ENCODE measurements at places on chromosomes 5 and 9.

DNA sequence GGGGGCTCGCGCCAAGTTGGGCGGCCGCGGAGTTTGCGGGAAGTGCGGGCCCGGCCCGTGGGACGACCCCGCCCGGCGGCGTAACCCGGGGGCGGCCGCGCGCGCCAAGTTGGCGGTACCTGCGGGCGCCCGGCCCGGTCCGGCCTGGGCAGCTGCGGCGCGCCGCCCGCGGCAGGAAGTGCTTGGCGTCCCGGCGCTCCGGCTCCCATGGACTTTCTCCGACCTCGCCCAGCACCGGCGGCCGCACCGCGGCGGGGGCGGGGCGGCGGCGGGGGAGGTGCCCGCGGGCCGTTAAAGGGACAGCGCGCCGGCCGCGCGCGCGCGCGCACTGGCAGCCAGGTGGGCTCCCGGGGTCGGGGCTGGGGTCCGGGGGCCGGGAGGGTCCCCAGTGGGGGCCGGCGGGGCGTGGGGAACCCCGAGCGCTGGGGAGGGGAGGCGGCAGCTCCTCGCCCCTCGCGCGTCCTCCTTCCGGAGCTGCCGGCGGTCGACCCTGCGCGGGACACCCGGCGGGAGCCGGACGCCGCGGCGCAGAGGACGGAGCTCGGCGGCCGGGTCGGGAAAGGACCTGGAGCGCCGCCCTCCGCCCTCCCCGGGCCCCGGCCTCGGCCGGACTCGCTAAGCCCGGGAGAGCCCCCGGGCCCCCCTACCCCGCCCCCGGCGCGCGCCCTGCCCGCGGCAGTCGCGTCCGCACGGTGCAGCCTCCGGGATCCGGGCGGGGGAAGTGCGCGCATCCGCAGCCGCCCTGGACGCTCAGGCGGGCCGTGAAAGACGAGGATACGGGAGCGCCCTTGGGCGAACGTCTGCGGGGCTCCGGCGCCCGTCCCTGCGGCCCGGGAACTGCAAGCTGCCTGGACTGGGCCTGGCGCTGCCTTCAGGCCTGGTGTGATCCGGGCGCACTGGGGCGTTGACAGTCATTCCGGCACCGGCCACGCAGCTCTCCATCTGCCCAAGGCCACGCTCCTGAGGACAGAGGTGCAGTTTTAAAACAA is at the start of gene NACC2:
Gene NACC2, minus strand, starts transcription at position 220 of the 989 bp plus-strand sequence. CDS start 44,768 bp downstream, outside the sequence.
- ATAC-seq: peak; percentile 65

DNA sequence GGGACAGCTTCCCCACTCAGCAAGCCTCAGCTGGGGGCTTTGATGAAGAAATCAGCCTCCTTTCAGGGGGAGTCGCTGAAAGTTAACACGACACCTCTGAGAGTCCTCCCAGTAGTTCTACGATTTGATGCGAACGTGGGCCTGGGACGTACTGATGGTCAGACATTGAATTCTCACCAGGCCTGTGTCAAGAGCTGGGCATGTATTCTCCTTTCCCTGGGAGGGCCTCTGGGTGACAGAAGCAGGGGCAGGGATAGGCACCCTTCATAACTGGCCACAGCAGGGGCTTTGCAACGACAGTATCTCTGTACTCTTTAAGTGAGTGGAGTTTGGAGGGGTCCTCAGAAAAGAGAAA is 15.6 kb upstream of the COL5A1 start:
- ATAC-seq: no peak

- ATAC-seq: peak; percentile 8
These were observed 1.2 kb downstream of the KIAA1958 start for GRCh38 chr9:112487799-112488340.

- no peak for ATAC-seq
These were observed 16.8 kb downstream of the AKNA start for GRCh38 chr9:114370968-114371320.

DNA sequence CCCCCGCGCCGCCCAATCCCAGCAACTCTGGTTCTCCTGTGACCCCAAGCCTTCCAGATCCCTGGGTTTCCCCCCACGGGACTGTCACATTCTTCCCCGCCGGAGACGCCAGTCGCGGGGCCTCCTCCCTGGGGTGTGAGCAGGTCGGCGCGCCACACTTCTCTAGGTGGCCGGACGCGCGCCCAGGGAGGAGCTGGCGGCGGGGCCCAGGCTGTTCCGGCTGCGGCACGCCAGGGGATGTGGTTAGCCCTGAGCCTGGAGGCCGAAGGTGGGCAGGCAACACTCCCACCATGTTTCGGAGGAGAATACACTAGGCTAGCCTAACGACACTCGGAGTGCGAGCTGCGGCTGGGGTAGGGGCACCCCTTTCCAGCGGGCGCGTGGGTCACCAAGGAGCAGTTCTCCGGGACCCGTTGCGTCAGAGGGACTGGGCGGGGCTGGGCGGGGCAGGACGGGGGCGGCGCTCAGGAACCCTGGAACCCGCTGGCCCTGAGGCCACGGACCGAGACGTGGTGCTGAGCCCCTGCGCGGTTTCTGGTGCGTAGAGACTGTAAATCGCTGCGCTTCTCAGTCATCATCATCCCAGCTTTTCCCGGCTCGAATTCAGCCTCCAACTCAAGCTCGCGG is at the start of gene SLC27A6:
Gene SLC27A6, plus strand, starts transcription at position 478 of the 627 bp plus-strand sequence. CDS start 650 bp downstream, outside the sequence.
- peak; percentile 91 for ATAC-seq

DNA sequence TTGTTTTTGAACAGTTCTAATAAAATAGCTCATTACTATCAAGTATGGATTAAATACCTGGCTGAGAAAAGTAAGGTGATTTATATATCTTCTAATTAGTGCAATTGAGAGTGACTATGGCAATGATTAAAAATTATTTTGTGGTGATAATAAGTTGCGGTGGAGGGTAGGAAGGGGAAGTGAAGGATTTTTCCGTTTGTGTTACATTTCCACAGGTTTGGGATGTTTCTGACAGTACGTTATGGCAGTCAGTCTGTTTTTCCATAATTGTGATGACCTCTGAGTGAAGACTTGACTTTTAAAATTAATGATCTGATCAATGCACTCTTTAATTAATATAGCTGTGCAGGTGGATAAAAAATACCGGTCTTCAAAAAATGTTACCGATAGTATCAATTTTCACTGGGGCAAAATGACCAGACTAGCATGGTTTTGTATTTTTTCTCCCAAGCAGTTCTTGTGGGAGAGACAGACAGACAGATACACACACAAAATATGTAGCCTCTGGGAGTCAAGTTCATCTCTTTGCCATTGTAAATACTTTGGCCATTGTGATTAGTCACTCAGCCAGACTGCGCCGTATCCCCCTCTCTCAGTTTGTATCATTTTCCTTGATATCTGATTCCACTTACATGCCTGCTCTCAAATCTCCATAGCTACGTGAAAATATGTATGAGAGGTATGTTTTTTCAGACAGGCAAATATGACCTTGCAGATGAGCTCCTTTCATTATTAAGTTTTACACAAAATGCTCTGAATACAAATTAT is 60.2 kb downstream of the ARHGAP26 start:
- peak; percentile 80 for ATAC-seq

GRCh38 chr9:87818308-87818707 is 64.4 kb upstream of the SPATA31E1 start:
- no peak for ATAC-seq

DNA sequence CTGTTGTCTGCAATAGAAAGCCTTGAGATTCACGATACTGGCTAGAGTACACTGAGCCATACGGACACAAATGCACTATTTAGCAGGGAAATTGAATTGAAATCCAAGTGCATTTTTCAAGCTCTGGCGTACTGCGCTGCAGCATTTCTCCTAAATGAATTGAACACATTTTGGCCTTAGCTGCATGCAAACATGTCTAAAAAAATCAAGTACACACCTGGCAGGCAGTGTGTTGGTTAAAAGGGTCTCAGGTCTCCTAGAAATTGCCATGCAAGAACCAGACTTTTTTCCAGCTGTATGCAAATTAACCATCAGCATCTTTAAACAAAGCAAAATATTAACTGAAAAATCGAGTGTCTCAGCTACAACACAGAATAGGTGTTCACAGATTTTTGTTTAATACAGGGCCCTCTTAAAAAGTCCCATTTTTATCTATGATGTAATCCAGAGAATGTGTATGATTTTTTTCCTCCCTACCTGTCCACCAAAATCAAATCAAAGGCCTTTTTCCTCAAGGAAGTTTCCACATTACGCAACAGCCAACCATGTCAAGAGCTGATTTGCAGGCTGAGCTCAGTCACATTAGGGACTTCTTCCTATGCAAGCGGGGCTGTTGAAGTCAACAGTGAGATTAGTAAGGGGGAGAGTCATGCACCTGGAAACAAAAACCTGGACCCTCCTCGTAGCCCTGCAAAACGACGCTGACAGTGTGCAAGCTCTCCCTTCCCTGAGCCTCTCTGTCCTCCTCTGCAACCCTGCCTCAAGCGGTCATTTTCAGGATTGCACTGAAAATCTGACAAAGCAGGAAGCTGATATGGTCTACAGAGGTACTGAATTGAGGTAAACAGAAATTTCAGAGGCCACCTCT is 14.1 kb upstream of the SFXN1 start:
- ATAC-seq: peak; percentile 99

GRCh38 chr9:99385215-99385614 is 163.1 kb downstream of the SEC61B start:
- ATAC-seq: no peak

GRCh38 chr9:9061627-9062026 is 1262.0 kb upstream of the DMAC1 start:
- no peak for ATAC-seq

DNA sequence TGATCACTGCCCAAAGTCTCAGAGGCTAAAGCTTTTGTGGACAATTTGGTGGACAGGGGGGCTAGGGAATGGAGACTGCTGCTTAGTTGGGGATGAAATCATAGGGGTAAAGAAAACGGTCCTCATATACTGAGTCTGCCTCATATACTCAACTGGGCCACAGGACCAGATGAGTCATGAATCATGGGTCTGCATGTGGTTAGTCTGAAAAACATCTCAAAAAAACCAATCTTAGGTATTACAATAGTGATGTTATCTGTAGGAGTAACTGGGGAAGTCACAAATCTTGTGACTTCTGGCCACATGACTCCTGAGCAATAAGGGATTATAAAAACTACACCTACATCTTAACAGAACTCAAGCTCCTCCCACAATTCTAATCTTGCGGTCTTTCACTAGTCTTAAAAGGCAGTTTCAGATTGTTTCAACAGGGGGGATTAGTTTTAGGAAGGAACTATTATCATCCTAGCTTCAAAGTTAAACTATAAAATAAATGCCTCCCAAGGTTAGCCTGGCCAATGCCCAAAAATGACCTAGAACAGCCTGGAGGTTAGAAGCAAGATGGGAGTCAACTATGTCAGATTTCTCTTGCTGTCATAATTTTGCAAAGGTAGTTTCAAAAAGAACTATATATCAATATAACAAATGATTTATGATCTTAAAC is 17.5 kb downstream of the TMEM161B start:
- no peak for ATAC-seq

- ATAC-seq: no peak
These were observed 156.9 kb downstream of the CNTLN start for GRCh38 chr9:17291766-17292165.

DNA sequence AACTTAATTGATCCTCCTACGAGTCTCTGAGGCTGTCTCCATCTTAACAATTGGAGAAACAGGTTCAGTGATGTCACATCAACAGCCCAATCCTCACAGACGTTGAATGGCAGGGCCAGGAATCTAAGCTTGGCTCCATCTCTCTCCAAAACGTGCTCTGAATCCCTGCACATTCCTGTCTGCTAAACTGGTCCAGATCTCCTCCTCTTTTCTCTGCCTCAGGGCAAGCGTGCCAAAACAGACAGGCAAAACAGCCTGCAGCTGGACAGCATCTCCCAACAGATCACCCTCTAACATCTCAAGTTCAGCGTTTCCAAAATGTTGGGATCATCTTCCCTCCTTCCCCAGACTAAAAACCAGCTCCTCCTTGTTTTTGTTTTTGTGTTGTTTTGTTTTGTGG is 6.6 kb downstream of the FBP1 start:
- peak; percentile 62 for ATAC-seq

GRCh38 chr5:156155598-156155997 is 171.4 kb upstream of the SGCD start:
- no peak for ATAC-seq

DNA sequence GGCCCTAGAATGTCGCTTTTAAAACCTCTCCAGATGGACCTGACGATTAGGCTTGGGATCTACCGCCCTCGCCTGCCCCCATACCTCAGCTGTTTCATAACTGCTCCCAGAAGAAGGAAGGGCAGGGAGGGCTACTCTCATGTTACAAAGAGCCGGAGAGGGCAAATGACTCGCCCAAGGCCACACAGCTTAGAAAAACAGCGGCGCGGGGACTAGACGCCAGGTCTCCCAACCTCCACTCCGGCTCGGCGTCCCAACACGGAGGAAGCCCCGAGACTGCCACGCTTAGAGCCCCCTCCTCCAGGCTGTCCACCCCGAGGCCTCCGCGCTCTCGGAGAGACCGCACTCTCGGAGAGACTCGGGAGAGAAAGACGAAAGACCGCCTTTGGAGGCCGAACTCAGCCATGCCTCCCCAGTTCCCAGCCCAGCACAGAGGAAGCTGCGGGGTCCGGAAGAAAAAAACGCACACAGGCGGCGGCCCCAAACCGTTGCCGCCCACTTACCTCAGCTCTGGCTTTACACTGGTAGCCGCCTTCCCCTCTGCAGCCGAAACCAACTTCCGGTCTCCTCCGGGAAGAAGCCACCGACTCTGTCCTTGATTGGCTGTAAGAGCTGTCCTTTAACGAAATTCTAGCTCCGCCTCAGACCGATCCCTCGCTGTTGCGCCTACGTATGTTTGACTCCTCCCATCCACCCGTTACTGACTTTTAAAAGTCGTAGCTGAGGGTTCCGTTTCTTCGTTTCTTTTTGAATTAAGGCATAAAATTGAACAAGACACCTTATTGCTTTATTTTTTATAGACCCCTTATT is at the start of gene MED7:
Gene MED7, minus strand, starts transcription at position 549 of the 810 bp plus-strand sequence. CDS start 3,434 bp downstream, outside the sequence.
- ATAC-seq: peak; percentile 100

DNA sequence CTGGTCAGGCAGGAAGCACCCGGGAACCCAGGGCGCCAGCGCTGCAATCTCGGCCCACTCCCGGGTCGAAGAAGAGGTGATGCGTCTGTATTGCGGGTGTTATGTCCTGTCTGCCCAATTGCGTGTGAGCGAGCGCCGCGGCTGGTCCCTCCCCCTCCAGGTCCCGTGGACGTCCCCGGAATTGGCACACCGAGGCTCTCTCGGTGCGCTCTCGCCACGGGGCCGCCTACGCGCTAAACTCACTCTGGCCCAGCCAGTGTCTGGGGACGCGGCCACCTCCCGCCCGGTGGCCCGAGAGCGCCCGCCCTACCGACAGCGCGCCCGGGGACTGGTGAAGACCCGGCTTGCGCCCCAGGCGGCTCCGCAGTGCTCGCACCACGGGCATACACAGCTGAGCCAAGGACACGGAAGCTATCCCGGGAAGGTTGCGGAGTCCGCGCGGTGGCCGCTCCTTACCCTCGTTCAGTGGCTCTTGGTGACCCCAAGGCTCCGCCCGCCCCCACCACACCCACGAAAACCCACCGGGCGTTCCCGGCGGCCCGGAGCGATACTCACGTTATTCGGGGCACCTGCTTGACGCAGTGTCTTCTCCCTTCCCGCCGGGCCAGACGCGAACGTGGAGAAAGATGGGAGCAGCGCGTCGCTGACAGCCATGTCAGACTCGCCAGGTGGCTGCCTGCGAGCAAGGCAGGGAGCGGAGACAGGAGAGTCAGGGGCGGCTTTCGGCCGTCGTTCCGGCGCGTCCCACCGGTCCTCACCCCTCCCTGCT is 1.0 kb downstream of the KLF4 start:
- ATAC-seq: no peak

Data from SK-N-SH treated with all-trans-retinoic acid at 6 μM for 48 hours (cell line).